ENCODE measurements at places on chromosomes 13 and 19.

- no peak for DNase-seq
Observed at GRCh38 chr13:75360170-75360569, 121.8 kb downstream of the TBC1D4 start.

DNA sequence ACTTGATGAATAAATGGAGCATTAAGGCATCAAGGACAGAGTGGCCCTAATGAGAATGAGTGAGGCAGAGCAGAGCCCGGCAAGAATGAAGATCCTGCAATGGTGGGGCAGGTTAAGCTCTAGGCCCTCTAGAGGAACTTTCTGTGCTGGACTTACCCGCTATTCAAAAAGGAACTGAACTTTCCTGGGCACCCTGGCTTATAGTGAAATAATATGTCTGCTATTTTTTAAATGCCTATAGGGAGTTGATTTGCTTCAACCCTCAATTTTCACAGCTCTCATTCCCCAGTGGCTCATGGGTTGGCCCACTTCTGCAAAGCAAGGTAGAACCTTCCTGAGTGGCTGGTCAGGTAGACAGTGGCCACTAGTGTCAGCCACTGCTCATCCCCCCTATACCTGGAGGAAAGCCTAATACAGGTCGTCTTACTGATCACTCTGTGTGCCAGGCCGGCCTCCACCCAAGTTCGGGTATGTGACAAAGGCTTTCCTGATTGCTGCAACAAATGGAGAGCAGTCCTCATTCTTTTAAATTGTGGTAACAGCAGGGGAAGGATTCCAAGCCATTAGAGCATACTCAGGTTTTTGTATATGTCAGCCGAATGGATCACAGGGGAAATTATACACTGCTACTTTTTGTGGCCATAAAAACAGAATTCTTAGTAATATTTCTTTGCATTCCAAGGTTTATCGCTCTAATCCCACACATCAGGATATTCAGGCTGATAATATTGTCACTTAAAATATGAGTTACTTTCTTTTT is 103.0 kb downstream of the KL start:
- DNase-seq, result no peak

- DNase-seq, result no peak
Observed at GRCh38 chr19:40262422-40262821, 22.7 kb downstream of the AKT2 start.

GRCh38 chr13:73107970-73108369 is 49.2 kb downstream of the KLF5 start:
- DNase-seq, result no peak

- peak; percentile 12 for DNase-seq
Observed at GRCh38 chr13:42991898-42992763, at the start of gene EPSTI1. Gene EPSTI1 (minus strand): TSS chr13:42992241. CDS start chr13:42992165, 76 bp downstream.

- no peak for DNase-seq
Observed at GRCh38 chr13:113835461-113836270, 28.2 kb downstream of the GAS6 start.

DNA sequence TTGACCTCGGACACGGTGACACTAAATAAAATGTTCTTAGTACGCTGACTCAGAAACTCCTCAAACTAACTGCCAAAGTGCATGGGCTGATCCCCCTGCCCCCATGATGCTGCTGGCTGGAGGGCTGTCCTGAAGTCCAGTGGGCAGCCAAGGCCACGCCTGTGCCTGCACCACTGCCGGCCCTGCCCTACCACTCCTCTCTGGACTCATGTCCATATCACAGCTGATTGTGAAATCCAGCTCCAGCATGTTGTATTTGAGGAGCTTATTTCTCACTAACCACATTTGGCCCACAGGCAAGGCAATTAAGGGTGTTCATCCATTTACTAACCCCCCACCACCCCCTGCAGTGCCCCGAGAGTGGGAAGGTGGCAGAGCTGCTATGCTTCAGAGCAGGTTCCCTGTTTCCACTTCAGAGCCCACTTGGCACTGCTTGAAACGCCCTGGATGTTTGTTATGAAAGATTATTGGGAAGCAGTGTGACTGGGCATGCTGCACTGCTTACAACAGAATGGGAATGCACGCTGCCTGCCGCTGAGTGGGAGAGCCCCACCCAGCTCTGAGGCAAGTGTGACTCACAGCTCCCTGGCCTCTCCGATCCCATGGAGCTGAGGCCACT is 114.0 kb downstream of the UQCRFS1 start:
- no peak for DNase-seq

- DNase-seq, result no peak
Observed at GRCh38 chr13:64186071-64186470, 2770.4 kb upstream of the PCDH20 start.

DNA sequence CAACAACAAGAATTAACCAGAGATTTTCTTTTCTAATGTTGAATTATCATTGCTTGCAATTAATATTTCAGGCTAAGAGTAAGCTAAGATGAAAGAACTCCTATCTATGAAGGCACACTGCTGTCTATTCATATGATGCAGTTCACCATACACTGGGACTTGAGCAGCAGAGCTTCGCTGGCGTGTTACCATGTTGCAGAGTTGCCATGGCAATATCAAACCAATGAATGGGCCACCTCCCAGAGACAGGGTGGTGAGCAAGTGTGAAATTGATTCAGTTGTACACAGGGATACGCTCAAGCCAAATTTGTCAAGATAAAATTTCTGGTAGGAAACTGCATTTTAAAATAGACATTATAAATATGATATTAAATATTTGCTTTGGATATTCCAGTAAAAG is 69.3 kb upstream of the MYO16 start:
- no peak for DNase-seq

DNA sequence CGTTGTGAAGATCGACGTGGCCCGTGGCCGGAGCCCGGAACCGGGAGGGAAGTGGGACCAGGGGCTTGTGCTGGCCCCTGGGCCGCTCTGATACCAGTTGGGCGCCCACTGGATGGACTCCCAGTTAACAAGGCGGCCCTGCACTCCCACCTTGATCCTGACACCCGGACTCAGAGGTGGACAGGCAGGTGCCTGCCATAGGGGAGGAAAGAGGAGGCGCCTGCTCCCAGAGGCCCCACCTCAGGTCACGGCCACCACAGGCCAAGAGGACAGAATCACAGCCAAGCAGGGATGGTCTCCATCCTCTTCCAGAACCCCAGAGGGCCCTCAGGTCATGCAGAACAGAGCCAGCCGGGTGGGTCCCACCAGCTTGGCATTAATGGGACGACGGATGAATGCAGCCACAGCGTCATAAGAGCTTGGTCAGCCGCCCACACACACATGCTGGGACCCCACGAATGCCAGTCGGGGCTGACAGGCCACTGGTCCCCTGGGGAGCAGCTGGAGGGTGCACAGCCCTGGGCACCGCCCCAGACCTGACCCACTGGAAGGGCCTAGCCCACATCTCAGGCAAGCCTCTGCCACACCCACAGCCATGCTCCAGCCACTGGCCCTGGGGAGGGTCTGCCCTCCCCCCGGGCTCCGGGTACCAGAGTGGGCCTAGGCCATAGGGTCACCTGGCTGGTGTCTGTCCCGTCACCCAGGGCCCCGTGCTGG is 9.6 kb upstream of the KLF16 start:
- no peak for DNase-seq

GRCh38 chr13:108629181-108629752 is at the start of gene MYO16:
Gene MYO16 (plus strand): TSS chr13:108629611. CDS start chr13:108629845, 234 bp downstream.
- no peak for DNase-seq

- DNase-seq, result no peak
Observed at GRCh38 chr19:23587546-23587945, 99.5 kb downstream of the ZNF675 start.

- DNase-seq, result no peak
Observed at GRCh38 chr13:31374682-31375081, 174.9 kb downstream of the B3GLCT start.

- no peak for DNase-seq
Observed at GRCh38 chr13:99367106-99367616, 60.0 kb upstream of the GPR183 start.

DNA sequence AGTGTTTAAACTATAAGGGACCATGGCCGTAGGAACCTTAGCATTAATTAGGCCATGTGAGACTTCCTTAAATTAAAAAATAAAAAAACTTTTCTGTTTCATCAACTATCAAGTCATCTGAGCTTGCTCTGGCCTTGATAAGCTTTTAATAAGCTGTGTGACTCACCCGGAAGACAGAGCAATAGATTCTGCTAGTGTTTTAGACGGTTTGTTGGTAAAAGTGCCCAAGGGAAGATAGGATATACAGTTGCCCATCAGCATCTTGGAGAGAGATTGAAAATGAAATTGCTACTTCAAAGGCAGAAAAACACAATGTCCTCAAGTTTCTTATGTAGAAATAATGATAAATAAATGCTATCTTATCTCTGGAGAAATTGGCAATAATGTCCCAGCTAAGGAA is 31.2 kb upstream of the RCBTB2 start:
- DNase-seq, result no peak

DNA sequence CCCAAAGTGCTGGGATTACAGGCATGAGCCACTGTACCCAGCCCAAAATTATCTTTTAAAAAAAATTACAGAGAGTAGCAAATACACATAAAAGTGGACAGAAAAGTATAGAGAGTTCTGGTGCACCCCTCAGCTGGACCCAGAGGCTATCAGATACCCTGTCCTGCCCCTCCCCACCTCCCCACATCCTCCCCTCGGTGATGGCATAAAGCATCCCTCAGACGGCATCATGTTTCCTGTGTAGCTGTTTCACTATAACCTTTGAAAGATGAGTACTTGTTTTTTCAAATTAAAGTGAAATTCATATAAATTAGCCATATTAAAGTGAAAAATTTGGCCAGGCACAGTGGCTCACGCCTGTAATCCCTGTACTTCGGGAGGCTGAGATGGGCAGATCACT is 20.1 kb downstream of the SLC27A1 start:
- DNase-seq, result no peak

GRCh38 chr13:44259045-44260027 is 114.3 kb upstream of the SERP2 start:
- no peak for DNase-seq

DNA sequence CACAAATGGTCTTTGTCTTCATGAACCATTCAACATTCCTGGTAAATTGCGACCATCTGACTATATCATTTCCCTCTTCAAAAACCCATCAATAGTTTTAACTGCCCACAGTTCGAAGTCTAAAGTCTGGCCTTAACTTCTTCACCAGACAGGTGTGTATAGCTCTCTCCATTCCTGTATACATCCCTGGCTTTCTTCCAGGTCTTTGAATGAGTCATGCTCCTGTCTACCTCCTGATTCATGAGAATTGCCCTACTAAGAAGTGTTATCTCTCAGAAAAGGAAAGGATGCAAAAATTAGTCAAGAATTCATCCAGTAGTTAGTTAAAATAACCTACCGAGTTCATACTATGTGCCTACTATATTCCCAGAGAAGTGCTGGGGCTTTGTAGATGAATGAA is 225.0 kb downstream of the TBC1D4 start:
- no peak for DNase-seq

DNA sequence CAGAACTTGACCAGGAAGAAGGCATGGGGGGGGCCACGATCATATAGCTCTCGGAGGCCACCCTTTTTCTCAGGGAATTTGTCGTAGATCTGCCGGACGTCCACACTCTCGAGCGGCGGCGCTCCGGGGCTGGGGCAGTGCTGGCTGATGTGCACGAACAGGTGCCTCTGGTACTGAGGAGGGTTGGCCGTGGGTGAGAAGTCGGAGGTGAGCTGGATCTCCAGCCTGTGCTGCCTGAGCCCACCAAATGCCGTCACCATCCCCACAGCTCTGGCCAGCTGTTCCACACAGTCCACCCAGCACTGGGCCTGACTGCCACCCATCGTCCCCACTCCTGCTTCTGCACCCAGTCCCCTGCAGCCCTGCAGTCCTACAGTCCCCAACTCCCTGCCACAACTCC is 12.0 kb downstream of the CD37 start:
- DNase-seq, result no peak

- no peak for DNase-seq
Observed at GRCh38 chr19:39163621-39164020, 33.1 kb upstream of the NCCRP1 start.

DNA sequence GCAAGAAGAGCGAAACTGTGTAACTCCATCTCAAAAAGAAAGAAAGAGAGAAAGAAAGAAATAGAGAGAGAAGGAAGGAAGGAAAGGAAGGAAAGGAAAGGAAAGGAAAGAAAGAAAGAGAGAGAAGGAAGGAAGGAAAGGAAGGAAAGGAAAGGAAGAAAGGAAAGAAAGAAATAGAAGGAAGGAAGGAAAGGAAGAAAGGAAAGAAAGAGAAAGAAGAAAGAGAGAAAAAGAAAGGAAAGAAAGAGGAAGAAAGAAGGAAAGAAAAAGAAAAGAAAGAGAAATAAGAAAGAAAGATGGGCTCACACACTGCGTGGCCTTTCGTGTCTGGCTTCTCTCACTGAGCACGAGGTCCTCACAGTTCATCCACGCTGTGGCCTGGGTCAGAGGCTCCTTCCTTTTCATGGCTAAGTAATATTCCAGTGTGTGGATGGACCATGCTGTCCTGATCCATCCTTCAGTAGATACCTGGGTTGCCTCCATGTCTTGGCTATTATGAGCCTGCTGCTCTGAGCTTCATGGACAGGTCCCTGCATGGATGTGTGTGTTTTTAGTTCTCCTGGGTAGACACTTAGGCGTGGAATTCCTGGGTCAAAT is 67.4 kb upstream of the NFIC start:
- DNase-seq, result no peak

- DNase-seq, result no peak
Observed at GRCh38 chr13:79246578-79246949, 159.5 kb downstream of the RBM26 start.

GRCh38 chr13:28401303-28402056 is 93.4 kb downstream of the FLT1 start:
- no peak for DNase-seq

- DNase-seq, result no peak
Observed at GRCh38 chr13:113211774-113212173, 2.4 kb downstream of the CUL4A start.

DNA sequence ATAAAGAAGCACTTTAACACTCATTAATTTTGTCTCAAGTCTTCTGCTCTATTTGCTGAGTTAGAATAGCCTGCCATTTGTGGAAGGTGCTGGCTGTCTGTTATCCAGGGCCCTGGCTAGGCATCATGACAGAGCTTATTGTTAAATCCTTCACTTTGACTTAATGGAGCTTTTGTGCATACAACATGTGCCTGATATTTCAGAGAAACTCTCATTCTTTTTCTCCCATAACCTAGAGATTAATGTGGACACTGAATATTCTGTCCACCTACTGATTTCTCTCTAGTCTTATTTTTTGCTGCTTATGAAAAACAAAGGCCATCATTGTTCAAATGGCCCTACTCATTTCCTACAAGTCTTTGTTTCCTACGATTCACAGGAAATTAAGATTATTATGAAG is 383.1 kb upstream of the HTR2A start:
- no peak for DNase-seq

Data from cortex of kidney (tissue), 1 donor.